ENCODE measurements at places on chromosomes 2 and 18.
A peak's percentile ranks its signal among the peaks of the same experiment; 100 is the strongest.

DNA sequence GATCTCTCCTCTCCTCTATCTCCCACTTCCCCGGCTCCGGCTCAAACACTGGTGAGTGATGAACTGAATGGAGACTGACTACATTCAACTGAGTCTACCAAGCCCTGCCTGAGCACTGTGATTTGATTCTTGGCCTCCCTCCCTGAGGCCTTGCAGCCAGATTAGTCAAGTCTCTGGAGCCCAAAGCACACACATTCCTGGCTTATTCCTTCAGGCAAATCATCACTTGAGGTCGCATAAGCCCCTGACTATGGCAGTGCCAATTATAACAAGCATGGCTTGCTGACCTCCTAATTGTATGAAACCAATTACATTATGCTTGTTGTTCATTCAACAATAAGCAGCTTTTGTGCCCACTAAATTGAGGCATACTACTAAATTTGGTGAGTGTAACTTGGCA, 34.6 kb downstream of the EFEMP1 start:
- no peak for DNase-seq

DNA sequence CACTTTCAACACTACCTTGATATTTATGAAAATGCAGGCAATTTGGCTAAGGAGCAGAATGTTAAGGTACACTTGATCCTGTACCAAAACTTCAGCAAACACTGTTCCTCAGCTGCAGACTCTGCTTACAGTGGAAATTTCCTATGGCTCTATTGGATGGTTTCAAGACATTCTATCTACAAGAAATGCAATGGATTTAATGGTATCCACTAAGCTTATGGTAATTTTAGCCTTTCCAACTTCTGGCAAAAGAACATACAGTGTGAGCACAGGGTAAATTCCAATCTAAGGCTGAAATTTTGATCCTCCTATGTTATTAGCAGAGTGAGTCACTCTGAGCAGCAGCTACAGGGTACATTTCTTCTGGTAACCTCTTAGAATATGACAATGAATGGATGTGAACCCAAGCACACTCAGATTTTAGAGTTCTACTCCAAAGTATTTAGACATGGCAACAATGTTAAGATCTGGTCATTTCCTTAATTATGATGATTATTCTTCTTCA, 361.8 kb upstream of the PIK3C3 start:
- DNase-seq, result no peak

GRCh38 chr2:157698430-157698829, 69.8 kb upstream of the ACVR1C start:
- DNase-seq, result no peak

DNA sequence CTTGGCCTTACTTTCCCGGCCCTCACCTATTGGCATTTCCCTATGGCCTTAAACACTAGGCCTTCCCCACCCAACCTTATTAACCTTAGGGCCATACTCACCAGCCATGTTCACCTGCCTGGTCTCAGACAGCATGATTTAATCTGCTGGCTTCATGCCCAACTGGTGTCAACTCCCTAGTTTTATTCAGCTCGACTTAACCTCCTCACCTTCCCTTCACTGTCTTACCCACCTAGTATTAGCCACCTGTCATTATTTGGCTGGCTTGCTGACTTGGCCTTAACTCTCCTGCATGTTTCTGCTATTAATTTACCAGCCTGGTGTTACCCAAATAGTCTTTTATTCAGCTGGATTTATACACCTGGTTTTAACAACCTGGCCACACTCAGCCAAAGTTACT, 136.0 kb upstream of the ZSWIM2 start:
- no peak for DNase-seq

GRCh38 chr18:45554389-45554737, 60.9 kb upstream of the SLC14A2 start:
- no peak for DNase-seq

GRCh38 chr2:114405247-114406116, 37.0 kb upstream of the DPP10 start:
- no peak for DNase-seq

- no peak for DNase-seq
Measured at GRCh38 chr2:169050476-169051240, 18.7 kb upstream of the DHRS9 start.

- no peak for DNase-seq
Measured at GRCh38 chr2:7417845-7418742, 500.9 kb downstream of the RNF144A start.

GRCh38 chr2:237513693-237514092, 26.6 kb downstream of the MLPH start:
- no peak for DNase-seq

- DNase-seq, result peak; percentile 25
Measured at GRCh38 chr2:30266051-30266621, 34.8 kb downstream of the LBH start.

DNA sequence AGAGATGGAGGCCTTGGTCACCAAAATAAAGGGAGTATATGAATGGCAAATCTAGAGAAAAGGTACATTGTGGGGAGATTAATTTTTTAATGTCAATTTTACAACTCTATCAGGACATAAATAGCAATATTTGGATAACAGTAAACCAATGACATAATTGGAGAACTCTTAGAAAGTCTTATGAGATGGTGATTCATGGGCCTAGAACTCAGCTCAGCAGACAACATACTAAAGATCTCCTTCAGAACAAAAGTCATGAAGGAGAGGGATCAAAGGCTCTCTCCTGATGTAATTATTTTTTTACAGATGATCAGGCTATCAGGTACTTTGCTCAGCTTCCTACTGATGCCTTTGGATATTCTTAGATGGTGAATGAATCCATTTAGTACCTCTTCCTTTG, 90.0 kb downstream of the CRACDL start:
- DNase-seq, result no peak

DNA sequence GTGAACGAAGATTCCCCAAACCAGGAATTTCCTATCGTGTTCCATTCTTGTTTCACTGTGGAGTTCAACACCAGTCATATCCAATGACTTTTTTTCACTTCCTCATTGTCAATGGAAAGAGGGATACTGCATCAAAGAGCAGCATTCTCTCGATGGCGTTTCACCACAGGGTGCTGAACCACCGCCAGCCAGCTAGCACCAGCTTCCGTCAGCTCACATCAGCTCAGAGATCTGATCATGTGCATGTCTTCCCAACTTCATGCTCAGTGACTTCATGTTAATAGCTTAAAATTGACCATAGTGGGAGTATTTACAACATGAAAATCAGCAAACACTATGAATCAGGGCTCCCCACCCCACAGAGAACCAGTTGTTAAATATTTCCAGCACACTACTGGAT, 359.9 kb downstream of the TNS1 start:
- DNase-seq, result no peak
